Cortex of kidney (tissue), 1 donor: ENCODE measurements at places on chromosomes 1 and 21.

DNA sequence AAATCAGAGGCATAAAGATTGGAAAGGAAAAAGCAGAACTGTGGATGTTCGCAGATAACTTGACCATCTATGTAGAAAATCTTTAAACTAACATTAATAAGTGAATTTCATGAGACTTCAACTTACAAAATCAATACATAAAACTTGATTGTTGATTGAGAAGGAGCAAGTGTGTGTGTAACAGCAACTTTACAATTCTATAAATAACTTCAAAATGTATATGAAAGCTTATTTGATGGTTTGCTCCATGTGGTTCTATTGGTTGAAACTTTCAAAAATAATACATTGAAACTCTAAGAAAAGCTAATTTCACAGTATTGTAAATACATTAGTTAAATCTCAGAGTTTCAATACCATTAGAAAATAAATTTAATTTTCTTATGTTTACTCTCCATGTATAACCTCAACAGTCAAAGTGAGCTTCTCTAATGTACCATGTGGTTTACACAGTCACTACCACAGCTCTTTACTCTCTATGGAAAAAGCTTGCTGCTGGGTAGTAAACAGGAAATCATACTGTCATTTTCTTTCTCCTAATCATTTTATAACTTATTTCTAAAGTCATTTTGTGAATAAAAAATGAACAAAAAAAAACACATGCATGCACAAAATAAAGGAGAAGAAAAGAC lies 12.0 kb downstream of the AKT3 start:
- DNase-seq: no peak

- DNase-seq: no peak
Measured at GRCh38 chr21:44326716-44327602, 12.2 kb downstream of the CFAP410 start.

- DNase-seq: no peak
Measured at GRCh38 chr1:87215592-87215991, 113.1 kb upstream of the LMO4 start.

GRCh38 chr1:87927391-87928280 lies 599.0 kb downstream of the LMO4 start:
- DNase-seq: no peak

GRCh38 chr1:2228694-2229036 lies 546 bp downstream of the SKI start:
- no peak for DNase-seq

DNA sequence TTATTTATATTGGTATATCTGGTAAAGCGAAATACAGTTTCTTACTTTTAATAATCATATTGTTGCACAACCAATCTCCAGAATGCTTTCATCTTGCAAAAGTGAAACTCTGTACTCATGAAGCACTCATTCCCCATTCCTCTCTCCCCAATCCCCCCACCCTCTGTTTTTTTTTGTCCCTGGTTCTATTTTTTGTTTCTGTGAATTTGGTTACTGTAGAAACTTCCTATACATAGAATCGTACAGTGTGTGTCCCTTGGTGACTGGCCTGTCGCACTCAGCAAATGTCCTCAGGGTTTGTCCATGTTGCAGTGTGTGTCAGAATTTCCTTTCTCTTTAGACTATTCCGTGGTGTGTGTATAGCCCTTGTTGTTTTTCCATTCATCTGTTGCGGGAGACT lies 7.9 kb upstream of the NLRP3 start:
- no peak for DNase-seq

DNA sequence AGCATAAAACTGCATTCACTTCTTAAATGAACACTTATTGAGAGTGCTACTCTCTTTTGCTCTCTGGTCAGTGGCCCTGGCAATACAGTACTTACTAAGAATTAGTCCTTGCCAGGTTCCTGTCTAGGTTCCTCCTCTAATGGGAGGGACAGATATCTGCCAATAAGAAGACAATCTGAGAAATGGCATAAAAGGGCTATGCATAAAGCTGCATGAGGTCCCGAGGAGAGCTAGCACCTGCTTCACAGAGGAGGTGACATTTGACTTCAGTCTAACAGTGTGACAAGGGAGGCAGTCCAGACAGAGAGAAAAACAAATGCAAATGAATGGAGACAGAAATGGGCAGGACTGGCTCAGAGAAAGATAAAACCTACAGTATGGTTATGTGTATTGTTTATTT lies 357.1 kb upstream of the SGIP1 start:
- no peak for DNase-seq

DNA sequence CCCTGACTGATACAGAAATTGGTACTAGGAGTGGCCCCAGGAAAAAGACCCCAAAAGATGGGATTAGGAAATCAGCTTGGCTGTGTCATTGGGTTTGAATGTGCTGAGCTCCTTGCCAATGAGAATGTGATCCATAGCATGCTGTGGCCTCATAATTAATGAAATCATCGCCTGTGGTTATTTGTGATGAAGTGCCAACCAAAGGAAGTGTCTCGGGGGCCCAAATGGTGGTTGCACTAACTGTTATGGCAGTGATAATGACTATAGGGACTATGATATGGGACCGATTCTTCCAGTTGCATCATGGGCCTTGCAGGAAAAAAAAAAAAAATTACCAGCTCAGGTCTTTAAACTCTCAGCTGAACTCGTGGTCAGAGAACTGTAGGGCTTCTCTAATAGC lies 15.4 kb upstream of the ZDHHC18 start:
- DNase-seq: no peak

- no peak for DNase-seq
Measured at GRCh38 chr1:85275701-85276214, 674 bp downstream of the BCL10 start.

GRCh38 chr1:164796916-164797315 lies 237.9 kb downstream of the PBX1 start:
- no peak for DNase-seq

DNA sequence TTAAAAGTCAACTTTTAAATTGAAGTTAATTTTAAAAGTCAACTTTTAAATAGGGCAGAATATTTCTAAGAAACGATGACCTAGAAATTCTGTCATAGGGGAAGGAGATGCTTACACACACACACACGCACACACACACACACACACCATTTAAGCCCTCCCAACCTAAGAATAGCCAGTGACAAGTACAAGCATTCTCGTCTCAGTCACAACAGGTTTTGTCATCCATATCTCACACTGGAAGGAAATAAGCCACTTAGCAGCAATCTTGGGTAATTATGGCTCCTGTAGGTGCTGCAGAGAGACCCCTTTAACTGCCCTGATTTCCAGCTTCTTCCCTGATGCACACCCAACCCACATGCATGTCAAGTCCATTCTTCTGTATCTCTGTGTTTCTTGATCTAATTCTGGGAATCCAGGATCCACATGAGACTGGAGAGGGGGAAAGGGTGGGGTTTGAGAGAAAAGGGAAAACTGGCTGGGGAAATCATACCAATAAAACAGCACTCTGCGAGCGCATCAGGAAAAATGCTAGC lies 338.1 kb downstream of the PAPPA2 start:
- no peak for DNase-seq

GRCh38 chr1:174393885-174394284 lies 53.9 kb upstream of the GPR52 start:
- no peak for DNase-seq

- no peak for DNase-seq
Measured at GRCh38 chr1:188432427-188432826, 1603.7 kb downstream of the PLA2G4A start.

DNA sequence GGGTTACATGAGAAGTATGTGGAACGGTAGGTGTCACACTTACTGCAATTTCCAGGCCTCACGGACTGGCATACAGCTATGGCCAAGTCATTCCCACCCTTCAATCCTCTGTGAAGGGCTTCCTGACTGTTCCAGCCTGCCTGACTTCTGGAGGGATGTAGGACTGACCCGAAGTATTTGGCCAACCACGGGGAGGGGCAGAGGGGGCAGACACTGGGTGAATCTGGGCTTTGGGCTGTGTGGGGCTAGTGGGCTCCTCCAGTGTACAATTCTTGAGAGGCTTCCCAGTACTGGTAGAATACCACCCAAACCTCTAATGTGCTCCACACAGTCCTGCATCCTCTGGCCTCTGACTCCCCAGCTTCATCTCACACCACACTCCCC lies 78.2 kb downstream of the FAM78B start:
- DNase-seq: no peak

DNA sequence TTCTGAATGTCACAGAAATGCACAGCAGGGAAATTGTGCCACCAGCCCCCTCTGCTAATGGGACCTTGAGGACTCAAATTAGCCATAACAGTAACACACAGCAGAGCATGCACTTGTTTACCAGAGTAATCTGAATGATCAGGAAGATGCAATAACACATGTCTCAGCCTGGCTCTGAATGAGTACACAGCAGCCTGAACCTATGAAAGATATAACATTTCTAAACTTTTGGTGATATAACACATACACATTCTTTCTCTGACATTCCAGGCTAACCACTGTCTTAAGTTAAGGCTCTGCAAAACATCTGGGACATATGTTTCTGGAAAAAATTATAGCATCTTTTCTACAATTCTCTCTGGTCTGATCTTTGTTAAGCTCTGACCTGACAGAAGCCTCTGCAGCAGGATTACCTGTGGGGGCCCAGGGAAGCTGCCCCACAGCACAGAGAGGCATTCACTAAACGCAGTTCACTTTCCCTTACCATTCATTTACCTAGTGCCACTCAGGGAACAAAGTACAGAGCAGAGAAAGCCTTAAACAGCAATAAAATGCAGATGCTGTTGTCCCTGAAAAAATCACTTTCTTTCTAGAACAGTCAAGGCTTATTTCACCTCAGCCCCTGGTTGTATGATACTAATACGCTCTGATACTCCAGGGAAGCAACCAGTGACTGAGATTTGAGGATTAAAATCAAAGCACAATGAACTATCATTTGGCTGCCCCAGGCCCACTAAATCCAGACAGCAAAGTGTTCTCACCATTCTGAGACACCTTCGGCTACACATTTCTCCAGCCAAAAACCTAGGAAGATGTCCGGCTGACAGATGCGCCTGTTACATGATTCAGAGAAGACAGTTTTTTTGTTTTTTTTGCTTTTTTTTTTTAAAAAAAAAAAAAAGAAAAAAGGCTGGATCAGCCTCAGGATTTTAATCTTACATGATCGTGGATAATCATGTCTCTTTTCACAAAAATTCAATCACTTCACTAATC lies 54.0 kb upstream of the CNN3 start:
- no peak for DNase-seq

GRCh38 chr1:170097449-170097948 lies 23.0 kb upstream of the KIFAP3 start:
- DNase-seq: no peak

- DNase-seq: no peak
Measured at GRCh38 chr1:88537787-88538186, 146.3 kb upstream of the PKN2 start.

- no peak for DNase-seq
Measured at GRCh38 chr21:15627011-15627410, 102.8 kb upstream of the USP25 start.

- no peak for DNase-seq
Measured at GRCh38 chr1:9066945-9067807, 2.3 kb downstream of the SLC2A5 start.

DNA sequence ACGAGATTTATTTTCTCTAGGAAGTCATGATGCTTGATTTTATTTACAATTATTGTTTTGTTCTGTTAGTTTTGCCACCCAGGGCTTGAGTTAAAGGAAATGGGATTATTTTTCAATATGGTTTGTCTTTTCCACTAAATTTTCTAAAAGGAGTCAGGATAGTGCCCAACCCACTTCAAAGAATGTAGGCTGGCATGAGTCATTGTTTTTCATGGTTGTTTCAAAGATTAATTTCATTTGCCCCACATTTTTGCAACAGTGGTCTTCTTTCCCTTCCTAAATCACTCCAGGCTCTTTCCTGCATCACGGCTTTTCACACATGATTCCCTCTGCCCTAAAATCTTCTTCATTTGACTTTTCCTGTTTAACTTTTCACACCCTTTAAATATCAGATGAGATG lies 2.5 kb downstream of the SLAMF6 start:
- no peak for DNase-seq

- no peak for DNase-seq
Measured at GRCh38 chr1:29521438-29521715, 285.1 kb downstream of the PTPRU start.

GRCh38 chr1:214546886-214547641 lies 4.3 kb downstream of the PTPN14 start:
- no peak for DNase-seq

- no peak for DNase-seq
Measured at GRCh38 chr1:227903061-227903521, 44.6 kb downstream of the WNT9A start.

DNA sequence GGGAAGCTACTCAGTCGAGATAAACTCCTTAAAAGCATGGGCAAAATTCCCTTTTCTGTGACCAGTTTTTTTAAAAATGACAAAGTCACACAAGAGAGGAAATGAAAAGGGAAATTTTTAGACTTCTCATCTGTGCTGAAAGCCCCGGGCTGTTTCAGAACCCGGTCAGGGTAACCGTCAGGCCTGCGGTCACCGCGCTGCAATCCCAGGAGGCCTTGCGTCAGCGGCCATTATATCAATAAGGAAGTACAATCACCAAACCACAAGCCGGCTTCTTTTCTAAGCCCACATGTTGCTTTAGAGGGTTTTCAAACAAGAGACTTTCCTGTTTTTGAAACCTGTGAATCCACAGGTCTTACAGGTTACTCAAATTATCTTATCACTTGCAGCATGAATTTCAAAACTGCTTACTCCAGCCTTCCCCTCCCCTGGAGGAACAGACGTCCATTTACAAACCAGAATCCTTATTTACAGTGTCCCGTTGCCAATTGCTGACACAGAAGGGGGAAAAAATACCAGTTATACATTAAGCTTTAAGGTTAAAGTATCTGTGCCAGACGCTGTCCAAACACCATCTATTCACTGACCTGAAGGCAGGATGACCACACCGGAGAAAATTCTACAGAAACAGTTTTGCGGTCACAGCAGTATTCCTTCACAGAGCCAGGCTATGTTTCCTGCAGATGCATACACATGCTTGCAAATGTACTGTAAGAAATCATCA lies 165.3 kb downstream of the TOMM20 start:
- no peak for DNase-seq

- DNase-seq: no peak
Measured at GRCh38 chr1:156809711-156810366, 6.8 kb downstream of the SH2D2A start.

- no peak for DNase-seq
Measured at GRCh38 chr21:35753308-35753707, 307.0 kb downstream of the SETD4 start.

DNA sequence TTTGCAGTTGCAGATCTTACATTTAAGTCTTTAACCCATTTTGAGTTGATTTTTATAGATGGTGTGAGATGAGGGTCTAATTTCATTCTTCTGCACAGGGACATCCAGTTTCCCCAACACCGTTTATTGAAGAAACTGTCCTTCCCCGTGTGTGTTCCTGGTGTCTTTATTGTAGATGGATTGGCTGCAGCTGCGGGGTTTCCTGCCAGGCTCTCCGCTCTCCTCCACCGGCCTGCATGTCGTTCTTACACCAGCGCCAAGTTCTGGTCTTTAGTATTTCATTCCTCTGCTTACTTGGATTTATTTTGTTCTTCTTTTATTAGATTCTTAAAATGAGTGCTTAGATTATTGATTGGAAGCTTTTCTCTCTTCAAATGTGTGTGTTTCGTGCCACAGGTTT lies 98.9 kb upstream of the COL6A1 start:
- no peak for DNase-seq

- DNase-seq: no peak
Measured at GRCh38 chr1:18747671-18748070, 111.8 kb downstream of the TAS1R2 start.
